ENCODE measurements at places on chromosomes 5 and 9. TPM values are rescaled to one million over a fixed set of nuclear protein-coding genes. Genes with fewer than 3 reads are reported as not detected.
A peak's percentile ranks its signal among the peaks of the same experiment; 100 is the strongest.

- no peak for DNase-seq
Observed at GRCh38 chr5:117590944-117591343, 1016.3 kb upstream of the SEMA6A start.

- DNase-seq = no peak
Observed at GRCh38 chr5:16457451-16457850, 8.1 kb downstream of the ZNF622 start.

DNA sequence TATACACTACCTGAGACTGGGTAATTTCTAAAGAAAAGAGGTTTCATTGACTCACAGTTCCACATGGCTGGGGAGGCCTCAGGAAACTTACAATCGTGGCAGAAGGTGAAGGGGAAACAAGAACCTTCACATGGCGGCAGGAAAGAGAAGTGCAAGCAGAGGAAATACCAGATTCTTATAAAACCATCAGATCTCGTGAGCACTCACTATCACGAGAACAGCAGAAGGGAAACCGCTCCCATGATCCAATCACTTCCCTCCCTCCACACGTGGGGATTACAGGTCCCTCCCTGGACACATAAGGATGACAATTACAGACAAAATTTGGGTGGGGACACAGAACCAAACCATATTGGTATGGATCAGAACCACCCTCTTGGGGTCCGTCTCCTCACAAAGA is 44.2 kb upstream of the SPIN1 start:
- DNase-seq = no peak

DNA sequence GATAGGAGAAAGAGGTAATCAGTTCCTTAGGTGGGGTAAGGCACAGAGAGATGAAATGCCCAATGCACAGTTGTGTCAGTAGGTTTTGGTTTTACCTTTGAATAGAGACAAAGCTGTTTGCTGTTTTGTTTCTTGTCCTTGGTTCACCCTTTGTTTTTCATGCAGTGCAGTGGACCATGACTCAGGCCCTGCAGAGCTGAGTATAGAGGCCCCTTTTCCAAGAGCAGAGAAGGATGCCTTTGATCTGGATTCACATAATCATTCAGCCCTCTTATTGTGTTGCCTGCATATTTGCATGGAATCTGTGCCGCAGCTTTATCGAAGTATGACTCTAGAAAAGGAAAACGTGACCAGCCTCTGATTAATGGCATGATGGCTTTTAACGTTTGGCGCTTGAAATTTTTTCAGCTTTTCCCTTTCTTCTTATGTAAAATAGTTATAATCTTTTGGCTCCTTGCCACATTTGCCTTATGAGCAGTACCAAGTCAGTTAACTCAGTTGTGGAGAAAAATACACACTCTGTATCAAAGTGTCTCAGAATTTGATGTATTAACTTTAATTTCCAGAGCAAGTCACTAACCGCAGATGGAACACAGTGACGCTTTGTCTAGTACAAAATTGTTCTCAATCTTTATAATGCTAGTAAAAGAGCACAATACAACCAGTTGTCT is 197.6 kb downstream of the KDM4C start:
- no peak for DNase-seq

- no peak for DNase-seq
Observed at GRCh38 chr5:120813551-120813950, 349.5 kb downstream of the PRR16 start.

GRCh38 chr5:107424491-107424890 is 246.2 kb downstream of the EFNA5 start:
- DNase-seq = no peak

DNA sequence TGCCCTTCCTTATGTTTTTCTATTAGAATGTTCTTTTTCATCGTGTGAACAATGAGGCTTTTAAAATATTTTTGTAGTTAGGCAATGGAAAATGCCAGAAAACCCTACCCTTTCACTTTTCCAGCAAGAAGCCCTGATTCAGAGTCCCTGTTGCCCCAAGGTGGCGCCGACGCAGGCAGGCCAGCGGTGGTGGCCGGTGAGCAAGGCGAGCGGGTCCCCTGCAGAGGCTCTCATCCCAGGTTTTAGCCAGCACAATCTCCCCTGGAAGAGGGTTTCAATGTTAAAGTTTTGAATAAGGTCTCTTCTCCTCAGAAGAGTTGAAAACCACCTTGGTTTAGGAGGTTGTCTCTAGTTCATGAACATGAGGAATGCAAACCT is 40.8 kb upstream of the CKMT2 start:
- no peak for DNase-seq

GRCh38 chr9:112050544-112051475 is 124.3 kb downstream of the SUSD1 start:
- no peak for DNase-seq

DNA sequence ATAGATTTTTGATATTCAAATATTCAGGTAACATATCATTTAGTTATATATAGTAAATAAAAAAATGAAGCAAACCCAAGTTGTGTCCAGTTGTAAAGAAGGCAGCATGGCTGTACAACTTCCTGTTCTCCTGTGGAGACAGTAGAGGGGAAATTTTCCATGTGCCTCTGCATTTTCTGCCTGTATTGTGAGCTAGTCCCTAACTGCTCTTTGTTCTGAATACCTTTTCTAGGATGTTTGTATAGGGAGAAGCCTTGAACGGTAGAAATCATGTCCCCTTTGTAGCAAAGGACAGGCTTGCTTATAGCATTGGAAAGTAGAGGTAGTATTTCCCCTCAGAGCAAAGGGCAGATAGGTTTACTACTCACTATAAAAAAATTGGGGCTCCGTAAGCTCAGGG is 13.3 kb upstream of the RPS23 start:
- DNase-seq = no peak

DNA sequence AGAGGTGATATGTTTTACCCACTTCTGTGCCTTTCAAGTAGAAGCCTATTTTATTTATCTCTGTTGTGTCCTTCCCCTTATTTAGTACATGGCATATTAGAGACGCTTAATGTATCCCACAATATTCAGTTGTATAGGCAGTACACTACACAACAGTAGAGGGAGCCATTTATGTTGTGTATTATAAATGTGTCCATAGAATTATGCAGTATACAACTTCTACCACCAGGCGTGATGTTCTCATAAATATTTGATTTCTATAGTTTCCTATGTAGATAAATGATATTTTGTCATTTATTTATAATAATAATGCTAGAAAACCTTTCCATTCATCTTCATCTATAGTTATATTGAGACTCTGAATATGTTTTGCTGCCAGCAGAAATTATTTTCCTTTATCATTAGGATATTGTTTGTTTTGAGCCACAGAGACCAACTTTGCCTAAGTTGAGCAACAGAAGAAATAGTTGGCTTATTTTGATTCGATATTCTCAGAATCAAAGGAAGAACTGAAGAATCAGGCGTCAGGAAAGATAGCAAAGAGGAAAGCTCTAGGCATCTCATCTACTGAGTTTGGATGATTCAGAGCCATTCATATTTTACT is 81.7 kb downstream of the ADAMTS19 start:
- DNase-seq = no peak

GRCh38 chr5:155514105-155514563 is 500.6 kb downstream of the KIF4B start:
- no peak for DNase-seq

GRCh38 chr5:149018909-149019443 is 43.9 kb downstream of the SH3TC2 start:
- DNase-seq = no peak

DNA sequence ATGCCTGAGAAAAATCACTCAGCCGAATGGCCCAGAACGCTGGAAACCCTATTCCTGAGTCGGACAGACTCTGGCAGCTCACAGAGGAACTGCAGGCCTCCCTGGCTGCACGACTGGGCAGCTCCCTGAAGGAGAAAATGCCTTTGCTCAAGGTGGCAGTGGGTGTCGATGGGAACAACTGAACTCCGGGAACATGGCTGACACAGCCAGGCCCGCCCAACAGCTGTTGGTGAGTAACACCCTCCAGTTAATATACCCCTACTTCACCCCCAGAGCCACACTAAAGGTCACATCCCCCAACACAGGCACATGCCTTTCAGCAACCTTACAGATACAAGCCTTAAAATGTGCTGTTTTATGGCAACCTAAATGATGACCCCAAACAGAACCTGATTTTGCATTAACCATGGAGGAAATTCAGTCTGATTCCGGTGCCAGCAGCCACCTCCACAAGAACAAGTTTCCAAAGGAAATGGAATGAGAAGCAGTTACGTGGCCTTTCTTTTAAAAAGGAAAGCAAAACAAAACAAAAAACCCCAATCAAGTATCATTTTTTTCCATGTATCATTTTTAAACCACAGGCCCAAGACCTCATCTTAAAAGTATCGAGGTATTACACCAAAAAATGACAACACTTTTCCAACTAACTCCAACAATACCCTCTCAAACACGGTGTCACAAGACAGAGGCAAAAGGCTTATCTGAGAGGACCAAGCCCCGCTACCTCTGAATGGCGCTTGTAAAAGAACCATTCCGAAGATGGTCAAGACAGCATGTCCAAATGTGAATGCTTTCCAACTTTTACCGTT is 3.1 kb downstream of the KLF9 start:
- DNase-seq = no peak

- no peak for DNase-seq
Observed at GRCh38 chr5:107104040-107104995, 566.4 kb downstream of the EFNA5 start.

GRCh38 chr9:130054325-130054786 is 650 bp downstream of the GPR107 start:
- no peak for DNase-seq

DNA sequence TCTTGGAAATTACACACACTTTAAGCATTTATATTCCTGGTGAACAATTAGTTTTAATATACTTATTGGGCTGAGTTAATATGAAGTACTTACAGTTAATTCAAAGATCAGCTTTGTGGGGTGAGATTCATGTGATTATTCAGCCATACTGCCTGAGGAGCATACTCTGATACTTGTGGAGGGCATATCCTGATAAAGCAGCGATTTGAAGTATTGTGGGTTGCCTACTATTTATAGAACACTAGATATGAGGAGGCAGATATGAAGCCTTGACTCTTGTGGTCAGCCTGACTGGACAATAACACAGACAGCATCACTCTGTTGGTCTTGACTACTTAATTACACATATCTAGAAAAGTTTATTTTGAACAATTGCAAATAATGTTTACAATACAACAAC is 27.0 kb upstream of the AGGF1 start:
- DNase-seq = no peak

DNA sequence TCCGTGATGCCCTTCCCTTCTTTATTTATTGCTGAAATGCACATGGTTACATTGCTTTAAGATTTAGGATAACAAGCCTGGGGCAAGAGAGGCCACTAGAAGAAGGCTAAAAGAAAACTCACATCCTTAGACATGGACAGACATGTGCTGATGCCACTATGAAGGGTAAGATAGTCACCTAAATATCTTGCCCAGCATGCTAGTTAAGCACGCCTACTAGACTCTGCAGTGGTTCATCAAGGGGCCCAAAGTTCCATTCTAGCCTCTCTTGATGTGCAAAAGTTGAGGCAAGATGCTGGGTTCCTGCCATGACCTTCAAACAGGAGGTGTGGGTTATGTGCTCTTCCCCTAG is 49.3 kb downstream of the GRAMD2B start:
- DNase-seq = no peak

- peak; percentile 44 for DNase-seq
Observed at GRCh38 chr9:137138722-137139467, at the start of gene GRIN1. GRIN1 (plus strand) TSS chr9:137139154; CDS start chr9:137139487, 333 bp downstream.

DNA sequence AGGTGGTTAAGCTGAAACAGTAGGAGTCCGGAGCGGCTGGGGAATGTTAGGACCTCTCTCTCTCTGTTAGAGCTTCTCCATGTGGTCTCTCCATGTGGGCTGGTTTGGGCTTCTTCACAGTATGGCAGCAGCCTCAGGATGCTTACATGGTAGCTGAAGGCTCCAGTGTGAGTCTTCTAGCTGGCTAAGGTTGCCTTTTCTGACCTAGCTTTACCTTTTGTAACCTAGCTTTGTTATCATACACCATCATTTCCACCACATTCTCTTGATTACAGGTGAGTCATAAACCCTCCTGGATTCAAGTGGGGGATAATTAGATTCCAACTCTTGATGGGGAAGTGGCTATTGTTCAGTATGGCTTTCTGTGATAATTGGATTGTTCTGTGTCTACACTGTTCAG is 98.5 kb downstream of the MTREX start:
- no peak for DNase-seq

- no peak for DNase-seq
Observed at GRCh38 chr5:145943674-145944121, 7.3 kb downstream of the SH3RF2 start.

DNA sequence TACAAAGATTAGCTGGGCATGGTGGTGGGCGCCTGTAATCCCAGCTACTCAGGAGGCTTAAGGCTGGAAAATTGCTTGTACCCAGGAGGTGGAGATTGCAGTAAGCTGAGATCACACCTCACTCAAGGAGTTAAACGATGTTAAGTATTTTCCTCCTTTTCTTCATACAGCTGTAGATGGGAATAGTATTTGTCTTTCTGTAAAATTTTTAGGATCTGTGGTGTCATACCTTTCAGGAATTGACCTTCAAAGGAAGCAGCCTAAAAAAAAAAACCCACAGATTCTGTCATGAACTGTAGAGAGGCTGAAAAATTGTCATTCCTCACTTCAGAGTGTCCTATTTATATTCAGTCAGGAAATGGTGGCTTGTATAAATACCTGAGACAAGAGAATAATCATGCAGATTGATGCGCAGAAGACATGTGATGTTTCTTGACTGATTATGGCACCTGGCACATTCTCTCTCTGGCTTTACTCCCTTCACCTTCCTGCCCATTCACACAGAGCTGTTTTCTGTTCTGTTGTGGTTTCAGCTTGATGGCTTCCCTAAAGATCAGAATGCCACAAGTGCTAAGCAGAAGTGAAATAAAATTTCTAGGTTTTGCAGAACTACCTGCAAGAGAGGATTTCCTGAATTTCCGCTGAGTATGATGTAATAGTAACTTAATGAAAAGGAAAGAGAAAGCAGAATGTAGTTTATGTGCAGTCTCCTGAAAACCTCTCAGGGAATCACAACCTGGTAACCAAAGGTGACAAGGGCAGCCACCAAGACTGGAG is 3.8 kb downstream of the IFNA1 start:
- DNase-seq = no peak

- DNase-seq = no peak
Observed at GRCh38 chr5:55823151-55823796, 27.9 kb upstream of the IL31RA start.

DNA sequence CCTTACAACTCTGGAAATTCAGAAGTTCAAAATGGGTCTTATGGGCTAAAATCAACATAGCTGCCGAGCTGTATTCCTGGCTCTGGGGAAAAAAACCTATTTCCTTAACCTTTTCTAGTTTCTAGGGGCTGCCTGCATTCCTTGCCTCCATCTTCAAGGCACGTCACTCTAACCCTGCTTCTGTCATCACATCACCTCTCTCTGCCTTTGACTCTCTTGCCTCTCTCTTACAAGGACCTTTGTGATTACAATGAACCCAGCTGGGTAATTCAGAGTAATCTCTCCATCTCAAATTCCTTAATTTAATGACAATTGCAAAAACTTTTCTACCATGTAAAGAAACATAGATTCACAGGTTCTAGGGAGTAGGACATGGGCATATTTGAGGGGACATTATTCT is 103.1 kb upstream of the SMC2 start:
- DNase-seq = no peak

GRCh38 chr5:112183103-112183711 is 235.9 kb downstream of the EPB41L4A start:
- no peak for DNase-seq

RORB gene
- 0.02 TPM for total RNA-seq

CARD9 gene
- total RNA-seq = 17.6 TPM

UBE2QL1 gene
- total RNA-seq = 0.67 TPM

GHR gene
- not detected for total RNA-seq

C1QTNF2 gene
- total RNA-seq = not detected

ZNF474 gene
- not detected for total RNA-seq

CNTLN gene
- 1.6 TPM for total RNA-seq

SPAG8 gene
- 1.5 TPM for total RNA-seq

OTP gene
- not detected for total RNA-seq

PFN3 gene
- total RNA-seq = not detected

IL5 gene
- 113 TPM for total RNA-seq

PRRX2 gene
- total RNA-seq = 5.1 TPM

HACD4 gene
- 2.4 TPM for total RNA-seq

Data from activated T-helper 2 cell treated with anti-CD3 and anti-CD28 coated beads, Interferon-gamma antibody, Interleukin-2, Interleukin-4, amounts not matched to agents 10 μg/mL and 5 μg/mL and 100 μg/mL, durations not matched to agents 14 hours and 24 hours and 36 hours (primary cell).